ENCODE measurements at places on chromosomes 6 and 20. TPM values are rescaled to one million over a fixed set of nuclear protein-coding genes. Genes with fewer than 3 reads are reported as not detected.

DNA sequence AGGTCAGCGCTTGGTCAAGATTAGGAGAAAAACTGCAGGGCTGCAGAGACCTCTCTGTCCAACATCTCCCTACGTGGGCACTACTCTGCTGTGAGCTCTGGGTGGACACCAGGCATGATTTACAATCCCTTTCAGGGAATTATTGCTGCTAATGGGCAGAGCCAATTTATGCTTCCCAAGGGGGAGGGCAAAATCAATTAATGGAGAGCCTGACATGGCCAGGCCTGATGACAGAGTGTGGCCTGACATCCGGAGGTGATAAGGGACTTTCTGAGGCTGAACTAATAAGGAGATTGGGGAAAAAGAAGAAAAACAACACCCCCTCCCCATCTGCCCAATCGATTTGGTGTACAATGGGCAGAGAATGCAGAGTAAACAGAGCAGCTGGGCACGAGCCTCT lies 5.0 kb upstream of the KCNK16 start:
- H3K27me3 ChIP-seq = peaks cover 28% of the 10 kb centered on the region
- H3K4me1 ChIP-seq = peaks cover 4% of the 10 kb centered on the region
- no peak overlapping the region for H3K4me3 ChIP-seq
- no peaks in the 10 kb centered on the region for H3K36me3 ChIP-seq
- H3K27ac ChIP-seq = no peak overlapping the region

- no peaks in the 10 kb centered on the region for H3K36me3 ChIP-seq
- no peak overlapping the region for H3K4me3 ChIP-seq
- no peaks in the 10 kb centered on the region for H3K27me3 ChIP-seq
- no peak for ATAC-seq
- H3K27ac ChIP-seq = no peak overlapping the region
Measured at GRCh38 chr20:16411361-16411760, 161.9 kb downstream of the KIF16B start.

DNA sequence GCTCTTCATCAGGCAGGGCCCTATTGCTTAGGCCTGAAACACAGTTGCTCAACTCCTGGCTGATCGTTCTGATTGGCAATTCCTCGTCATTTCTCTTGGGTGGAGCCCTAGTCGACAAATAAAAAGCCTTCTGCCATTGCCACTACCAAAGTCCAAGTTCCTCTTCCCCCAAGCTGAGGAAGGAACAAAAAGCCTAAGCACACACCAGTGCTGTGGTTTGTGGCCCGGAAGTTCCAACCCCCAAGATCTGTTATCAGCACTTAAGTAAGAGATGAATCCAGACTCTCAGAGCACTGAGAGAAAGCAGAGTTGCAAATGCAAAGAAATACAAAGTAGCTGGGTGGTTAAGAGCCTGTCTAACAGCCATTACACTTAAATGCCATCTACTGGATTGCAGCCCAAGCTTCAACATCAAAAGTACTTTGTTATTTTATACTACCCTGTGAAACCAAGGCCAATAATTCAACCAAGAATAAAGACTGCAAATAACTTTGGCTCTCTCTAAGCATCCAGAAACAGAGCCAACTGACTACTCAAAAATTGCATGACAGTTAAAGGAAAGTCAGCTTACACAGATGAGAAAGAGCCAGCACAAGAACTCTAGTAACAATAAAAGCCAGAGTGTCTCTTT lies 1024.0 kb downstream of the GRIK2 start:
- no peak overlapping the region for H3K27ac ChIP-seq
- ATAC-seq = no peak
- H3K27me3 ChIP-seq = no peaks in the 10 kb centered on the region
- no peaks in the 10 kb centered on the region for H3K36me3 ChIP-seq
- no peaks in the 10 kb centered on the region for H3K4me1 ChIP-seq
- H3K4me3 ChIP-seq = no peak overlapping the region

DNA sequence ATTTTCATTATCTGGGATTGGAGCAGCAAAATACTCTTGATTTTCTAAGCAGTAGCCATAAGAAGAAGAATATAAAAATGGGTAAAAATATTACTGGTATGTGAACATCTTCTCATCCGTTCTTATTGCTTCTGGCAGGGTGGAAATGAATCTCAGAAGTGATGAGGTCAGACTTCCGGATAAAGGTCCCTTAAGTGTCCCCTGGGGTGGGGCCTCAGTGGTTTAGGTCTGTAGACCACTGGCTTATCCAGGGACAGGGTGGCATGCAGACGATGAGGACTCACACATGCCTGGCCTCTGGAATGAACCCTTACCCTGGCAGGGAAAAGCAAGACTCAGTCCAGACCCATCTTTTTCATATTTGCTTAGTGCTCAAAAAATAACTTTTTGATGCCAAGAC lies 143.3 kb downstream of the UST start:
- no peaks in the 10 kb centered on the region for H3K27me3 ChIP-seq
- no peak overlapping the region for H3K27ac ChIP-seq
- H3K4me1 ChIP-seq = peaks cover 4% of the 10 kb centered on the region
- no peak overlapping the region for H3K4me3 ChIP-seq
- H3K36me3 ChIP-seq = no peaks in the 10 kb centered on the region

DNA sequence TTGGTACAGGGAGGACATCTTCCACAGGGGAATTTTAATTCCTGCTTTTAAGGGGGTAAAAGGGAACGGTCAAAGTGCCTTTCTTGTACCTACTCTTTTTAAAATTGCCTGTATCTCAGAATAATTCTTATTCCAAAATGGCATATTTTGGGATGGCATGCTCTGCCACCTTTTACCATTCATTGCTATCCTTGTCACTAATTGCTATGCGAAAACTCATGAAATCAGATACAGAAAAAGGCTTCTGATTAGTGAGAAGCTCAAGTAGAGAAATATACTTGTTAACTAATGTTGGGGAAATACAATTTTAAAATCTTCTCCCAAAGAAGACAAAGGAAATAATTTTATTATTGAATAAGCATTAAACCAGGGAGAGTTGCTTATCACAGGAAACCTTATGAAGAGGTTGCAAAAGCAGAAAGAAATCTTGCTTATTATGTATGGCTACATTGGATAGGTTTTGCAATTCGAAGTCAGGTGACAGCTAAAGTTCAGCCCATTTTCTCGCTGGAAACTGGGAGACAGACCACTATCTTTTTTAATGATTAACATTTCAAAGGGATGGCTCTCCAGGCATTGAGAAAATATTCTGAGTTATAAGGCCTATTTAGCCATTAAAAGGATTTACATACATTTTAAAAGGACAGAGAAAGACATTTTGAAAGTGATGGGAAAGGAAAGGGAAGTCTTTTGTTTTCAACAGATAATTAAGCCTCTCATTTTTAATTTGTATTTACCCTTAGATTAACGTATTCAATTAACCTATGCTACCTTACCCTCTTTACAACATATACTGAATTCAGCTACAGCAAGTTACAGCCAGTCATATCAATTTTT lies 110.3 kb upstream of the PRSS16 start:
- H3K4me1 ChIP-seq = peaks cover 34% of the 10 kb centered on the region
- no peak overlapping the region for H3K27ac ChIP-seq
- H3K27me3 ChIP-seq = no peaks in the 10 kb centered on the region
- ATAC-seq = no peak
- H3K36me3 ChIP-seq = no peaks in the 10 kb centered on the region

GRCh38 chr6:18464176-18464575 lies 77.0 kb downstream of the RNF144B start:
- H3K4me1 ChIP-seq = no peaks in the 10 kb centered on the region
- no peak for ATAC-seq
- no peaks in the 10 kb centered on the region for H3K27me3 ChIP-seq
- H3K27ac ChIP-seq = no peak overlapping the region

DNA sequence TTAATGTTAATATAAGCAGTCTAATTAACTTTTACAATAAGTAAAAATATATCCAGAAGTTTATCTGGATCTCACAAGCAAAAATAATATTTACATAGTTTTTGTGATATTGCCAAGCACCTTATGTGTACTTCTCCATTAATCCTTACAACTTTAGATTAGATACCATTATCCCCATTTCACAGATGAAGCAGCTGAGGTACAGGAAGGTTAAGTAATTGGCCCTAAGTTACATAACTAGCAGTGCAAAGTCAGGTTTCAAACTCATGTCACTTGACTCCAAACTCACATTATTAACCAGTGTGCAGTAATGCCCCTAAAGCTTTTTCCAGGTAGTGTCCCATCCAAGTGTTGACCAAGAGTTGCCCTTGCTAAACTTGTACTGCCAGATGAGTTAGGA lies 248.6 kb upstream of the STXBP5 start:
- no peaks in the 10 kb centered on the region for H3K4me1 ChIP-seq
- no peak overlapping the region for H3K27ac ChIP-seq
- no peaks in the 10 kb centered on the region for H3K27me3 ChIP-seq
- H3K4me3 ChIP-seq = no peak overlapping the region

ALDH5A1 gene
- 3.4 TPM for total RNA-seq

DEFB132 gene
- not detected for total RNA-seq

FAM184A gene
- 25.5 TPM for total RNA-seq

DSE gene
- 45.4 TPM for total RNA-seq

- H3K27me3 ChIP-seq = no peaks in the 10 kb centered on the region
- no peaks in the 10 kb centered on the region for H3K36me3 ChIP-seq
- H3K27ac ChIP-seq = no peak overlapping the region
- no peak overlapping the region for H3K4me3 ChIP-seq
Measured at GRCh38 chr6:31521835-31522234, 6.9 kb upstream of the MCCD1 start.

GRCh38 chr6:42260396-42260888 lies 42.8 kb upstream of the MRPS10 start:
- H3K36me3 ChIP-seq = peaks cover 57% of the 10 kb centered on the region
- H3K27ac ChIP-seq = no peak overlapping the region
- peak; percentile 57 for ATAC-seq
- no peaks in the 10 kb centered on the region for H3K27me3 ChIP-seq
- H3K4me3 ChIP-seq = no peak overlapping the region

DNA sequence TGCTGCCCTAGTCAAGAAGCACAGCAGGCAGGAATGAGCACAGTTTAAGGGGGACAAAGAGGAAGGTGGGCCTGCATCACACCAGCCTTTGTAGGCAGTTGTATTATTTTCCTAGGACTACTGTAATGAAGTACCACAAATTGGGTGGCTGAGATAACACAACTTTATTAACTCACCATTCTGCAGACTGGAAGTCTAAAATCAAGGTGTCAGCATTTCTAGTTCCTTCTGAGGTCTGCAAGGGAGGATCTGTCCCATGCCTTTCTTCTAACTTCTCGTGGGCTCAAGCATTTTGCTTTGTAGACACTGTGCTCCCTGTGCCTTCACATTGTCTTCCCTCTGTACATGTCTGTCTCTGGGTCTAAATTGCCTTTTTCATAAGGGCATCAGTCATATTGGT lies 488.5 kb upstream of the JARID2 start:
- H3K27me3 ChIP-seq = no peaks in the 10 kb centered on the region
- H3K4me3 ChIP-seq = no peak overlapping the region
- H3K36me3 ChIP-seq = no peaks in the 10 kb centered on the region
- H3K4me1 ChIP-seq = no peaks in the 10 kb centered on the region
- H3K27ac ChIP-seq = no peak overlapping the region
- no peak for ATAC-seq

MRPL14 gene
- 40.5 TPM for total RNA-seq

DNA sequence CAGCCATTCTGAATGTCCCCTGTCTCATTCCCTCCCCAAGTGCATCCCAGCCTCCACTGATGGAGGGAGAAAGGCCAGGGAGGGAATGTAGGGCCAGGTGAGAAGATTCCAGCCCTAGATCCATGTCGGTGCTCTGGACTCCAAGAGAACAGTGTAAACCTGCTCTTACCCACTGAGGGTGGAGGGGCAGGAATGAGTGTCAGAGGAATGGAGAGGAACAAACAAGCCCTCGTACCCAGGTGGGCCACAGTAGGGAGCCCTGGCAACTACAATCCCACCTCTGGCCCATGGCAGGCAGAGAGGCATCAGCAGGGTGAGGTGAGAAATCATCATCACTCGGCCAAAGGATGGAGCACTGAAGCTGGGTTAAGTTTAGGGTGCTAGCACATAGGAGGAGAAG lies 54.6 kb downstream of the STAU1 start:
- peaks cover 3% of the 10 kb centered on the region for H3K4me1 ChIP-seq
- H3K27me3 ChIP-seq = no peaks in the 10 kb centered on the region
- no peak for ATAC-seq

DNA sequence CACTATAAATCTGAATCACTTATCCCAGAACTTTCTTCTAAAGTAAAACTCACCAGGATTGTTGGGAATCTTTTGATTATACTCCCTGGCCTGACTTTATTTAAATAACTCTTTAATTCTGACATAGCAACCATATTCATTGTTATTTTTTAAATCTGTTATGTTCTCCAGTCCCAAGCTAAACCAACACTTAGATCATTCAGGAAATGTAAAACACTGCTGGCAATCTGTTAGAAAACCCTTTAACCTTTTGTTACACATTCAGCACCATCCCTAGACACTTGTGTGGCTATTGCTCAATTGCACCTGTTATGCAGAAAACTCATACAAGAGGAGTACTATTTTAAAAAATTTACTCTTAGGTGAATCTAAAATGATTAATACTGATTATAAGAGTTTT lies 101.8 kb upstream of the NHSL1 start:
- no peaks in the 10 kb centered on the region for H3K27me3 ChIP-seq
- ATAC-seq = no peak
- no peak overlapping the region for H3K4me3 ChIP-seq
- no peaks in the 10 kb centered on the region for H3K36me3 ChIP-seq
- H3K27ac ChIP-seq = no peak overlapping the region
- no peaks in the 10 kb centered on the region for H3K4me1 ChIP-seq

DNA sequence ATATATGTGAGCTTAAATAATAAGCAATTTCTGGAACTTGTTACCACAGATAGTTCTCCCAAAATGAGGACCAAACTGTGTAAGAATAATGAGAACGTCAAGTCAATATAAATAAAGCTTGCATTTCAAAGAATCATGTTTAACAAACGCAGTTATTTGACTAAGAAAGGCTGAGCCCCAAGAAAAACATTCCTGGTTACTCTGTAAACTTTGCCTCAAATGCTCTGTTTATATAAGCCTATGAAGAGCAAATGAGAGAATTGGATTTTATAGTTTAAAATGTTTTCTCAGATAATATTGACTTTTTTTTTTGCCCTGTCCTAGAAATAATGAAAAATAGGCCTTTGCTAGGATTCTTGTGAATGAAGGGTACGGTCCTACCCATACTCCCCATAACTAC lies 81.3 kb downstream of the C6orf52 start:
- H3K27me3 ChIP-seq = no peaks in the 10 kb centered on the region
- no peak overlapping the region for H3K4me3 ChIP-seq

DNA sequence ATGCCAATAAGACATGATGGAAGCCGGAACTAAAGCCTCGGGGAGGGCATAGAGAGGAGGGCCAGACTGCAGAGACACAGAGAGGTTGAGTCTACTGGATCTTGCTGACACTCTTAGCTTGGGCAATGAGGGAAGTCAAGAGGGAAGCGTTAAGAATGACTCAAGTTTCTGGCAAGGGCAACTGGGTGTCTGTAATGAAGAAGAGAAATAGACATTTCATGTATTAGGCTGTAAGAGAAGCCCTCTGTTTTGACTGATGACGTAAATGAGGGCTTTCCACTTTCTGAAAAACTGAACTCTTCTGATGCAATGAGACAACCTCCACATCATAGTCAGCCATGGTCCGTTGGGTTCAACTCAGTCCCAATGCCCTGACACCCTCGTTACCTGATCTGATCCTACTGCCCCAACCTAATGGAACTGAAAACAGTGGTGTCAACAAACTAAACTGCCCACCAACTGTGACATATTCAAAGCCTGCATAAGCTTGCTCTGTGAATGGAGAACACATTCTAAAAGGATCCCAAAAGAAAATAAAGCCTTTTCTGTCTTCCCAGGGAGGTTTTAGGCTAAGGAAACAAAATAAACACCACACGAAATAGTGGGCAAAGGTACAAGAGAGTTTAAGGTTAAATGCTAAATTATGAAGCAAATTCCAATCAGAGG lies 45.8 kb upstream of the PNRC1 start:
- H3K36me3 ChIP-seq = no peaks in the 10 kb centered on the region
- H3K4me1 ChIP-seq = peaks cover 9% of the 10 kb centered on the region
- no peak overlapping the region for H3K4me3 ChIP-seq
- ATAC-seq = peak; percentile 50
- peak overlapping the region; percentile 85 for H3K27ac ChIP-seq

CRIP3 gene
- total RNA-seq = not detected

All from gastroesophageal sphincter (tissue), 4 donors.